Stimulated activated CD4-positive, alpha-beta T cell treated with anti-CD3 and anti-CD28 coated beads, Interleukin-1b, Interleukin-23, amount 100 ng/mL, for 1 hour (primary cell): ENCODE measurements at places on chromosomes 1 and 21.

DNA sequence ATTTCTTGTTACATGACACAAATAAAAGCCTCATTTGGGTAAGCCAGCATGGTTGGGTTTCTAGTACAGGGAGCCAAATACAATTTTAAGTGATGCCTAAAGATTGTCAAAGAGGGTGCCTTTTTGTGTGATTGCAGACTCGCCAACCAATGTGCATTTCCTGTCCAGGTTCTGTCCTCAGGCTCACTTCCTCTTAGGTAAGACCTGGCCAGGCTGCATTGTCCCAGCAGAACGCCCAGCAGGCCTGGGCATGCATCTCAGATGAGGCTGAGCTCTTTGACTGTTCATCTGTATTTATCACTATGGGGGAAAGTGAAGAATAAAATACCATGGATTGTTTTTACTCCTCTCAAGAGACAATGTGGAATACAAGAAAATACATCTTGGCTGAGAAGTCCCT is 49.7 kb downstream of the KCNC4 start:
- DNase-seq: no peak

- no peak for DNase-seq
Observed at GRCh38 chr1:231091831-231092301, 51.8 kb upstream of the FAM89A start.

GRCh38 chr1:118151312-118151937 is 33.6 kb downstream of the SPAG17 start:
- no peak for DNase-seq

GRCh38 chr1:55071477-55071876 is 32.1 kb downstream of the PCSK9 start:
- no peak for DNase-seq

- DNase-seq: no peak
Observed at GRCh38 chr1:229098361-229098760, 172.6 kb upstream of the RAB4A start.

DNA sequence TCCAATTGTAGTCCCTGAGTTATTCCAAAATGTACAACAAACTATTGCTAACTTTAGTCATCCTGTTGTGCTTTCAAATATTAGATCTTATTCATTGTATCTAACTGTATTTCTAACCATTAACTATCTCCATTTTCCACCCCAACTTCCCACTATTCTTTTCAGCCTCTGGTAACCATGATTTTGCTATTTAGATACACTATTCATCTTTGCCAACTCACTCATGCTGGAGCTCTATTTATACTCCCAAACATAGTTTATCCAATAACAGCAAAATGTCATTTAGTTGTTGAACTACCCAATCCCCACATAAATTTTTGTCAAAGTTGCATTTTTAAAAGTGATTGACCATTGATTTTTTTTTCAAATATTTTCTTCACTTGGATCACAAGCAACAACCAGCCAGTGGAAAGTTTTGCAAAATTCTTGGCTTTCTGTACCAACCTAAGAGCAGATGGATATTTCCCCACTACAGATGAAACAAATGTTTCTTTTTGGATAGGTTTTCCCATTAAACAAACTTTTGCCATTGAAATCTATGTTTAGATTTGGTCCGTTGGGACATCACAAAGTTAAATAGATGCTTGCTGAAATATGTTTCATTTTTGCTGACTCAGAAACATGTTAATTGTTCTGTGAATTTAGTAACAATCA is 866.0 kb downstream of the LTN1 start:
- no peak for DNase-seq

- DNase-seq: no peak
Observed at GRCh38 chr1:1215080-1215676, 1.2 kb upstream of the TNFRSF4 start.

DNA sequence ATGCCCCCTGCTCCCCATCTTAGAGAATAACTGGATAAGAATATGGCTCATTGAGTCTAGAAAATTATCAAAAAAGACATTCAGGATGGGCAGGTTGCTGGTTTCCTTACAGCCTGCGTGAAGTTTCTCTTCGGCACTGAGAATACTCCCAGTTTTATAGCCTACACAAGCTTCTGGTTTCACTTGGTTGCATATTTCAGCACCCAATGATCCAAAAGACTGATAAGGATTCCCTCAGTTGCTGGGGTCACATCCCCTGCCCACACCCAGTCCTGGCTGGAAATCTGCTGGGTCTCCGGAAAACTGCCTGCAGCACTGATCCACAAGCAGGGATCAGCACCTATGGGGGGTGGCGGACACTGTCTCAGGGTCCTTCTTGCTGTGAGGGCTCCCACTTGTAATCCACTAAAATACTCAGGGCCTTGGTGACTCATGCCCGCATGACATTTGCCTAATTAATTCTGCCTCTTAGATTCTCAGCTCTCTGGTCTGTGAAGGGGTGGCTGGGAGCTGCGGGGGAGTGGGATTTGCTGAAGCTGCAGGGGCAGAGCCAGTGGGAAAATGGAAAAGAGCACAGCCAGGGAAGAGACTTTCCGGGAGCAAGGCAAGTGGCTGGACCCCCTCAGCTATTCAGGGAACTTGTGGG is 142.5 kb downstream of the ZNF648 start:
- DNase-seq: no peak

DNA sequence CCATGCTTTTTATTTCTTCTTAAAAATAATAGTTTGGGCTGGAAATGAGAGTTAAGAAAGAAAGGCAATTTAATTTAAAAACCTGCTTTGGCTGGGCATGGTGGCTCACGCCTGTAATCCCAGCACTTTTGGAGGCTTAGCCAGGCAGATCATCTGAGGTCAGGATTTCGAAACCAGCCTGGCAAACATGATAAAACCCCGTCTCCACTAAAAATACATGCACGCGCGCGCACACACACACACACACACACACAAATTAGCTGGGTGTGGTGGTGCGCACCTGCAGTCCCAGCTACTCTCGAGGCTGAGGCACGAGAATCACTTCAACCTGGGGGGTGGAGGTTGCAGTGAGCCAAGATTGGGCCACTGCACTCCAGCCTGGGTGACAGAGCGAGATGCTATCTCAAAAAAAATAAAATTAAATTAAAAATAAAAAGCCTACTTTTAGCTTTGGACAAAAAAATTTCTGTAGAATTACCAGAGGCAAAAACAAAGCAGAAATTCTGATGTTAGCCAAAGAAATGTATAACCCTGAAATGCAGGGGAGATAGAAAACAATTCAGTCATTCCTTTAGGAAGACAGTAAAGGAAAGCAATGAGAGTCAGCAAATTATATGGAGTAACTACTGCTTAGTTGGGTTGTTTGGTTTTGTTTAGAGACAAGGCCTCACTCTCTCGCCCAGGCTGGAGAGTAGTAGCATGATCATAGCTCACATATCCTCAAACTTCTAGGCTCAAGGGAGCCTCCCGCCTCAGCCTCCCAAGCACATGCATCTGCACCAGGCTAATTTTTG is 15.7 kb upstream of the IPP start:
- DNase-seq: no peak

- DNase-seq: no peak
Observed at GRCh38 chr1:95948023-95948422, 714.0 kb downstream of the RWDD3 start.

GRCh38 chr1:93442741-93443140 is 5.2 kb upstream of the FNBP1L start:
- no peak for DNase-seq

GRCh38 chr1:12488666-12489354 is 129.2 kb downstream of the DHRS3 start:
- no peak for DNase-seq

GRCh38 chr1:21050031-21050430 is 126.7 kb downstream of the EIF4G3 start:
- DNase-seq: no peak

DNA sequence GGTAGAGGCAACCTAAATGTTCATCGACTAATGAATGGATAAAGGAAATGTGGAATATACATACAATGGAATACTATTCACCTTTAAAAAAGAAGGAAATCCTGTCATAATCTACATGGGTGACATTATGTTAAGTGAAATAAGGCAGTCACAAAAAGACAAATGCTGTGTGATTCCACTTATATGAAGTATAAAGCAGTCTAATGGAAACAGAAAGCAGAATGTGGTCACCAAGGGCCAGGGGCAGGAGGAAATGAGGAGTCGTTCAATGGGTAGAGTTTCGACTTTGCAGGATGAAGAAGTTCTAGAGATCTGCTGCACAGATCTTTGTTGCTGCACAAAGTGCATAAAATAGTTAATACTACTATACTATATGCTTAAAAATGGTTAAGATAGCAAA is 7.8 kb downstream of the DIPK1A start:
- DNase-seq: no peak

DNA sequence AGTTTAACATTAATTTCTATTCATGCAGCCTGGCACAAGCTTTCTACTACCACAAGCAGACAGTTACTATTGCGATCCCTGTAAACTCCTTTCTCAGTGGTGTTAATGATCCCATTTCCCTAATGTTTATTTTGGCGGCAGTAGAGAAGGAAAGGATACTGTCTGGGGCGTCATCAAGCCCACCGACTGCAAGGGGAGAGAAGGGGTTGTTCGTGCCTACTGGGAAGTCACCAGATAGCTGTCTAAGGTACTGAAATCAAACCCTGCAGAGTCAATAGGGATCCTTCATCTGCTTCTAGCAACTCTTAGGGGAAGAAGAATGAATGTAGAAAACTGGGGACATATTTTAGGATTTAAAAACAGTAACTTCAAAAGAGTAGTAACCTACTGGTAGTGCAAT is 95.2 kb upstream of the ADAR start:
- DNase-seq: no peak

GRCh38 chr21:46637952-46638746 is 2.7 kb downstream of the PRMT2 start:
- DNase-seq: no peak

GRCh38 chr1:225748529-225748928 is 29.1 kb upstream of the SRP9 start:
- DNase-seq: no peak

- no peak for DNase-seq
Observed at GRCh38 chr21:42645211-42646075, 8.0 kb upstream of the PDE9A start.

DNA sequence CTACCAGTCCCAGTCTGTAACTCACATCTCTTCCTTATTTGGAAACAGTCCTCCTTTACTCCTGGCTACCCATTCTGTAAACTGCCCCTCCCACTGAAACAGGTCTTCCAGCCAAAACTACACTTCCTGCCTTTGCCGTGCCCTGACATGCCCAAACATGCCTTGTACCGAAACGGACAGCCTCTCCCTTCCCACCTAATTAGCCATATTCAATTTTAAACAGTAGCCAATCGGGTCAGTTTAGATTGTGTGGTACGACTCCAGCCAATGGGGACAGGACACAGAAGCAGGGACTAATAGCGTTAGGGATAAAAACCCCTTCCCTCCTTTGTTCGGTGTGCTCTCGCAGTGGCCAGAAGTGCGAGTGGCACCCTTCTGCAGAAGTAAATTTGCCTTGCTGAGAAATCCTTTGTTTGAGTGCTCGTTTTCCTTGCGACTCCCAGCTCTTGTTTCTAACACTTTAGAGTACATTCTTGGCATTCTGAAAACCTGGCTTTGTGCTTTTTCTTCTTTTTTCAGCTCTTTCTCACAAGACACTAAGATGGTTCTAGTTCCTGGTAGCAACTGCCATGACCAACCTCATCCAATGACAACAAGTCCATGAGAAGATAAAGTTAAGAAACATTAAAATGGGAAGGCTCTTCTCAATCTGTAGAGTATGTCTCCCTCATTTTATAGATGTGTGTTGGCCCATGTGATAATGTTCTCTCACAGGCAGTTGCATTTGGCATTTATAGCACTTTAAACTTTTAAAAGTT is 325.1 kb upstream of the GREM2 start:
- no peak for DNase-seq

- no peak for DNase-seq
Observed at GRCh38 chr21:36555199-36555800, 75.4 kb upstream of the CLDN14 start.

- DNase-seq: no peak
Observed at GRCh38 chr1:98824736-98825135, 163.2 kb downstream of the SNX7 start.
